NCI-H526 (cell line): ENCODE measurements at places on chromosomes 7 and 10.

GRCh38 chr10:36269222-36269621 lies 627.1 kb upstream of the FZD8 start:
- DNase-seq: no peak

GRCh38 chr10:70442332-70442988 lies 979 bp upstream of the NODAL start:
- DNase-seq: no peak

DNA sequence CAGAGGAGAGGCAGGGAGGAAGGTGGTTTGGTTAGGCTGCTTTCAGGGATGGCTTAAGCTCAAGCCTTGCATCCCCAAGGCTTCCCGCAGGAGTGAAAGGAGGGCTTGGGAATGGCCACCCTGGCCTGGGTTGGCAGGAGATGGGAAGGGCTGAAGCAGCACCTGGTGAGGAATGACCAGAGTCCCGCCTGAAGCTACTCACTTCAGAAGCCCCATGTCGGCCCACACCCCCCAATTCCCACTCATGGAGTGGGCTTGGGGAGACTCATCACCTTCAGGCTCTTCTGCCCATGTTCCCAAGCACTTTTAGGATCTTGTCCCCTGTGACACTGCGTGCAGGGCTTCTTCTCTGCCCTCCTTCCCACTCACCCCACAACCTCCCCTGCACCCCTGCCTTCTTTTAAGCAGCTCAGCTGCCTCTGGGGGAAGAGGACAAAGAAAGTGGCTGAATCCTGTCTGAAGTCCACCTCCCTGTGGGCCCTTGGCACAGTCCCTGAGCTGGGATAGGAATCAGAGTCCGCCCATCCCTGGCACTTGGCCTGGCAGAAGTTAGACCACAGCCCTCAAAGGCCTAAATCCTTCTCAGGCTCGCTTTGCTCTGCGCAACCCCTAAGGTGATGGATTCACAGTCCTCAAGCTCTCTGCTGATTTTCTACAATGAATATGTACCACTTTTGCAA lies 16.5 kb downstream of the RGR start:
- DNase-seq: no peak

DNA sequence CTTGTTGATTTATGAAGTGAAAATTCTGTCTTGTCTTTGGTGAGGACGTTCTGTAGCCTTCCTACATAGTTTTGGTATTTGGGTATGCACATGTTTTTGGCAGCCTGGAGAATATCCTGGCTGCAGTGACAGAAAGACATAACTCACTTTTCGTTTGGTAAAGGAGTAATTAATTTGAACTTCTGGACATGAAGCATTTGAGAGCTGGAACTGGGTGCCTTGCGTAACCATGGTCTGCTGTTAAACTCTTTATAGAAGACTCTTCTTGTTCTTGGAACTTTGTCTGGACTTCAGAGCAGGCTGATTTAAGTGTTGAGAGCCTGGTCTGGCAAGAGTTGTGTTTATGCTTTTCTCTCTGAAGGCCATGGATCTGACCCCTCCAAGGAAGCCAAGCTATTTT lies 231.3 kb downstream of the LRMDA start:
- no peak for DNase-seq

GRCh38 chr7:30117896-30118295 lies 16.9 kb upstream of the MTURN start:
- no peak for DNase-seq

DNA sequence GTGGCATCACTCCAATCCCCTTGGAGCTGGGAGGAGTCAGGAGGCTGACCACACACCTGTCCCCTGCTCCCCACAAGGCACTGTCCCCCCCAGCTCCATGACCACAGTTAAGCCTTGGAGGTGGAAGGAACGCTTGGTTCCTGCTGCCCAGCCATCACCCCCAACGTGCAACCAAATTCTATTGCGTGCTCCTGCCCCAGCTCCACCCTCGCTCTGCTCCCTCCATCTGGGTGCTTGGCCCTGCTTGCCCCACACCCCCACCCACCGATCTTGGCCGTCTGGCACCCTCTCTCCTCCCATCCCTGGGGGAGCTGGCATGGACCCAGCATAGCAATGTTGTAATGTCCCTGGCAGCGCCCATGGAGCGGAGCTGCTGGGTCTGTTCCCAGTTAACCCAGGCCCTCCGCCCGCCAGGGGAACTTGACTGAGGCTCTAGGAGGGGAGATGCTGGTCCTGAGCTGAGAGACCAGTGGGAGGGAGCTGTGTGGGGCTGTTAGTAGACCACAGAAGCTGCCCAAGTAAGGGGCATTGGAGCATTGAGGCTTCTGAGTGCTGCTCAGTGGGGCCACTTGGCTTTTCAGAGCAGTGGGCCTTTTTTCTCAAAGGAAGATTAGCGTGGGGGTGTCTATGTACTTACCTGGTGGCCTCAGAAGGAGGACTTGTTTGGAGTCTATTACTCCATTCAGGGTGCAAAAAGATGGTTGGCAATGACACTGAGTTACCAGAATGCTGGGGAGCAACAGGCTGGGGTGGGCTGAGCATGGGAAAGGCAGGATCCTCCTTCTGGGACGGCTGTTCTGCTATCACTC lies 1.1 kb downstream of the EPHB6 start:
- no peak for DNase-seq

DNA sequence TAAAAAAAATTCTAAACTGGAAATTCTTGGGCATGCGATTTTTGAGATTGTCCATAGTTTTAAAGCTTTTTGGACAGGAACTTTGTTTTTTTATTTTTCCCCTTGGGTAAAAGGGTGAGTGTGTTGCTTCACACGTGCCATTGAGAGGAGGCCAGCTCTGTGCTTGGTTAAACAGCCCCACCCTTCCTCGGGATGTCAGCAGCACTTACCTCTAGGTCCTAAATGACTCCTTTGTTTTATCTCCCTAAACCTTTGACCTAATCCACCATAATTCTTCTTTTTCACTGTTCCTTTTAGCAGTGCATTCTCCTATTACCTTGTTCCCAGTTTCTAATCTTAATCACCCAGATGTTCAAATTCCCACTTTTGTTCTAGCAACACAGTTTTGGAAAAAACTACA lies 83.5 kb downstream of the SEMA3D start:
- DNase-seq: no peak

- no peak for DNase-seq
Measured at GRCh38 chr10:45253183-45253914, 62.1 kb downstream of the OR13A1 start.

DNA sequence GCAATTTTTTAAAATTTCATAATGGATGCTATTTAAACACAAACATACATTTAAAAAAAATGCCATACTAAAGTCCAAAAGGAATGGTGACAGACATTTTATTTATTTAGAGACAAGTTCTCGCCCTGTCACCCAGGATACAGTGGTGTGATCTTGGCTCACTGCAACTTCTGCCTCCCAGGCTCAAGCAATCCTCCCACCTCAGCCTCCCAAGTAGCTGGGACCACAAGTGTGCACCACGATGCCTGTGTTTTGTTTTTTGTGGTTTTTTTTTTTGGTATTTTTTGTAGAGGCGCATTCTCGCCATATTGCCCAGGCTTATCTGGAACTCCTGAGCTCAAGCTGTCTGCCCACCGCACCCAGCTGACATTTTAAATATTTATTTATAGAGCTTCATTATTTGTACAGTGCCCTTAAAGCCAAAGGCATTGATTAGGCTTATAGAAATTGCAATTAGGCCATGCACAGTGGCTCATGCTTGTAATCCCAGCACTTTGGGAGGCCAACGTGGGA lies 703.5 kb downstream of the AUTS2 start:
- no peak for DNase-seq

DNA sequence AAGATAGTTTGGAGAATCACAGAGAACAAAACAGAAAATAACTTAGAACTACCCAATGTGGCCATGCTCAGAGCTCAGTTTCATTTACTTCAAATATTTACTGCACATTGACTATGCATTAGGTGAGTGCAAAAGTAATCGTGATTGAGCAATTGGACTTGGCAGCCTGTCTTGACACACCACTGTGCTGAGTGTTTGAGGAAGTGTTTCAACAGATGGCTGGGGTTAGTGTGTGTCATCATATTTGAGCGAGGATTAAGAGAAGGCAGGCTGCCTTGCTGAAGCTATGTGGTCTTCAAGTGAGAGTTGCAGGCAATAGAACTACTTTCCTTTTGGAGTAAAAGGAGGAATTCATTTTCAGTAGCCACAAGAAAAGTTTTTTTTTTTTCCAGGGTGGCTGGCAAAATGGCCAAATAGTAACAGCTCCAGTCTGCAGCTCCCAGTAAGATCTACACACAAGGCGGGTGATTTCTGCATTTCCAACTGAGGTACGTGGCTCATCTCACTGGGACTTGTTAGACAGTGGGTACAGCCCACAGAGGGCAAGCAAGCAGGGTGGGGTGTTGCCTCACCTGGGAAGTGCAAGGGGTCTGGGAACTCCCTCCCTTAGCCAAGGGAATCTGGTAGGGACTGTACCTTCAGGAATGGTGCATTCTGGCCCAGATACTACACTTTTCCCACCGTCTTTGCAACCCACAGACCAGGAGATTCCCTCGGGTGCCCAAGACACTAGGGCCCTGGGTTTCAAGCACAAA lies 37.6 kb downstream of the AKR1C4 start:
- no peak for DNase-seq

GRCh38 chr7:122258971-122259370 lies 45.6 kb downstream of the FEZF1 start:
- no peak for DNase-seq

GRCh38 chr10:113007821-113008220 lies 57.8 kb downstream of the TCF7L2 start:
- DNase-seq: no peak

DNA sequence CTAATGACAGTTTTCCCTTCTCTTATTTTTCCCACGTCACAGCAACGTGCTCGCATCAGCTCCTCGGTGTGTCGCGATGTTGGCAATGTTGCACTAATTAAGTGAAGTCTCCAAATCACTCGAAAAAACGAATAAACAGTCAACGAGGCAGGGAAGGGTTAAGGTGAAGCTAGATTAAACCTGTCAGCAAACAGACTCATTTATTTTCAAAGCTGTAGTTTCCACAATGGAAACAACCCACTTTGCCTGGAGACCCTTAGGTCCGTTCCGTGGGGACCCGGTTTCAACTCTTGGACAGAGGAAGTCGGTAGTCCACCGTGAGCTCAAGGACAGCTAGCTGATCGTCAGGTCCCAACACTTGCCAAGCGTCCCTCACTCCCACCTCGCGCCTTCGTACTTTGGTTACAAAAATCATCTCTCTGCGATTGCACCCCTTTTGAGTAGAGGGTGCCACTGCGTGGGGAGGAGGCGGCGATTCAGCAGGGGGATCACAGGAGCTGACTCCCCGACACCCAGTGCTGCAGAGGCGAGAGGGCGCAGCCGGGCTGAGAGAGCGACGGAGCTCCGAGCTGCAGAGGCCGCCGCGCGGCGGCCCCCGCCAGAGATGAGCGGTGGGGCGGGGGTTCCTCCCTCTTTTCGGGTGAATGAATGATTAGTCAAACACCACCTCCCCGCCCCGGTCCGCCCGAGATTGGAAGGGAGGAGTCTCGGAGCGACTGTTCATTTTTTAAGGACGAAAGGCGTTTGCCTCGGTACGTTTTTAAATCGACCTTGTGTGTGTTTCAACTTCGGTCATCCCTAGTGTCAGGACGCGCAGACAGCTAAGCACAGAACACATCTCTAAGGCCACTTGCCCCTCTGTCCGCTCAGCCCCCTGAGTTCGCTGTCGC lies 1.3 kb upstream of the BMPER start:
- no peak for DNase-seq

GRCh38 chr7:101602484-101603241 lies 26.4 kb downstream of the MYL10 start:
- DNase-seq: peak; percentile 87

DNA sequence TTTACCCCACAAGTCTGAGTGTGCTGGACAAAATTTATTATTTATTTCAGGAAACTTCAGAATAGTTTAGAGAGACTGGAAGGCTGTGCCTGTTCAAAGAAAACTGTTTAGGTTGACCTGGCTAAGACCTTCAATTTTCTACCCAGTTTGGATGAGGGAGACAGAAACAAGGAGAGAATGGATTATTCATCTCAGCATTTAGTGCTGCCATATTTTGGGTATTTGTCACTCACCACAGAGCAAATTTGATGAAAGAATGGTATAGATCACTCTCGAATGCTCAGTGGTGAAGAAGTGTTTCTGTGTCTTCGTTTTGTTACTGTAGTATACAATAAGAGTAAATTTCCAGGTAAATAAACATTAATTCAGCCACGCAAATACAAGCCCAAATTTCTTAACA lies 71.8 kb downstream of the SEMA3C start:
- DNase-seq: no peak

DNA sequence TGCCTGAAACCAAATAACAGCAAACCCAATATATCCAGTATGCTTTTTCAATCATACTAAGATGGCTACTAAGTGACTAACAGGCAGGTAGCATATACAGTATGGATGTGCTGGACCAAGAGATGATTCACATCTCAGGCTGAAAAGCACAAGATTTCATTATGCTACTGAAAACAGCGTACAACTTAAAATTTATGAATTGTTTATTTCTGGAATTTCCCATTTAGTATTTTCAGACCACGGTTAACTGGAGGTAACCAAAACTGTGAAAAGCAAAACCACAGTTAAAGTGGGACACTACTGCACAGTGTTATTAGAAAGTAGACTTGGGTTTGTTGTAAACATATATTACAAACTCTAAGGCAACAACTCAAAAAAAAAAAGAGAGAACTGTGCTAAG lies 91.5 kb downstream of the KMT2C start:
- no peak for DNase-seq

GRCh38 chr7:105830405-105831301 lies 45.7 kb downstream of the ATXN7L1 start:
- peak; percentile 14 for DNase-seq

DNA sequence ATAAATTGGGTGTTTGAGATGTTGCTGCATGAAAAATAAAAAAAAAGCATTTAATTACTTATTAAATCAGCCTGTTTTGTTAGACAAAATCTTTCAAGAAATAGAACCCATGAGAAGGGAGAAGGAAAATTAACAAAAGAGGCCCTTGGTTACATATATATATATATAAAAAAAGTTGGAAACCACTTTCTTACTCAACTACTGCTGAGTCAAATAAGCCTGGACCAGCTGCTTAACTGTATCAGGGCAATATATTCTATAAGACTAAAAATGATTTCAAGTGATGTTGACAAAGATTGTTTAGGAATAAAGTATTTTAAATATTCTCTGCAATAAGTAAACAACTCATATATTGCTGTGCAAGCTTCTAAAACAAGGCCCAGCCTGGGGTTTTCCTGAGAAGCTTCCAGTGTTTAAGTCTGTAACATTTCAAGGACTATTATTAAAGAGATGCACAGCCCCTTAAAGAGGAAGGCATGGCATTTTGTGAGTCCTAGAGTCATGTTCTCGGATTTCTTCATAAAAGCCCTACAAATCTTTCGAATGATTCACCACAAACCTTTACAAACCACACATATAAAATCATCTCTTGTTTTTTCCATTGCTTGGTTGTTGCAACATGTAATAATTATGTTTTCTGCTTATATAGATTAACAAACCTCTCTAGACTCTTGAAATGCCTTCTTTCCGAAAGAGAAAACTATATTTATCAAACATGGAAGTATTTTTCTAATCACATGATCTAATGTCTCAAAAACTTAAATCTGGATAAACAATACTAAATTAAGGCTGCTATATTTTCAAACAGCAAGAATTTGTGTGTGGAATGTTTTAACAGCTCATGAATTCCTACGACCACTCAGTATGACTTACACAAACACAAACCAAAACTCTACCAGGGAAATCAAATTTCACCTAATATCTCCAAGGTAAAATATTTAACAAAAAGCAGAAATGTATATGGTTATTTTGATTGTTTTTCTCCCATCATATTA lies 14.3 kb downstream of the JAZF1 start:
- DNase-seq: no peak

- peak; percentile 78 for DNase-seq
Measured at GRCh38 chr7:41943094-41943577, 240.2 kb upstream of the INHBA start.
